ENCODE measurements at places on chromosomes 11 and 22. TPM values are rescaled to one million over a fixed set of nuclear protein-coding genes. Genes with fewer than 3 reads are reported as not detected.
A peak's percentile ranks its signal among the peaks of the same experiment; 100 is the strongest.

DNA sequence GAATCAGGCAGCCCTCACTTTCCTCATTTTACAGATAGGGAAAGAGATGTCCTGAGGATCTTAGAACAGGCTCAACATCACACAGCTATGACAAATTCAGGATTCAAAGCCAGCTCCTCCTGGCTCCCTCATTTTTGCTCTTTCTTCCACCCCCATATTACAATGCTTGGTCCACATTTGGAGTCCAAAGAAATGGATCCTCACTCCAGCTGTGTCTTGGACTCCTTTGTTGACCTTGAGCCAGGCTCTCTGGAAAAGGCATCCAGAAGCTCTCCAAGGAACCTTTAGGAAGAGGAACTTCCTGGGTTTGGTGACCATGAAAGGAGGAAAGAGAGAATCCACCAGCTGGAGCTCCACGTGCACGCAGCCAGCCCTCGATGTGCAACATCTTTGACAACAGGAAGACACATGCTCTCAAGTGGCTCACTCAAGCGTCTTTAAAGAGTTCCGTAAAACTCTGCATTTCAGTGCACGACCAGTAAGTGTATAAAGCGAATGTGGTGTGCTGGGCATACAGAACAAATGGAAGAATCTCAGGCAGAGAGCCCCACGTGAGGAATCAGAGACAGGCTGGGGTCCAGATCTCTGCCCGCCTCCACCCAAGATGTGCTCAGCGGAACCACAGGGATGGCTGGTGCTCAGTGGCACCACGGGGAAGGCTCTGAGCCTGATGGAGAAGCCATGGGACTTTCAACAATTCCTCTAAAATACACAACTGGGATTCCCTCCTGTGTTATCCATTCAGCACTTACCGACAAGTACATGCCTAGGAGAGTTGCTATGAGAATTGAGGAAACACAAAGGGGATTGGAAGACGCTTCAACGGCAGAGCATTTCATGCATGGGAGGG, 48.4 kb downstream of the ISX start:
- no peak overlapping the region for H3K27ac ChIP-seq
- no peak overlapping the region for H3K4me3 ChIP-seq
- H3K4me1 ChIP-seq = no peaks in the 10 kb centered on the region
- DNase-seq = no peak
- H3K27me3 ChIP-seq = no peaks in the 10 kb centered on the region
- no peaks in the 10 kb centered on the region for H3K36me3 ChIP-seq

DNA sequence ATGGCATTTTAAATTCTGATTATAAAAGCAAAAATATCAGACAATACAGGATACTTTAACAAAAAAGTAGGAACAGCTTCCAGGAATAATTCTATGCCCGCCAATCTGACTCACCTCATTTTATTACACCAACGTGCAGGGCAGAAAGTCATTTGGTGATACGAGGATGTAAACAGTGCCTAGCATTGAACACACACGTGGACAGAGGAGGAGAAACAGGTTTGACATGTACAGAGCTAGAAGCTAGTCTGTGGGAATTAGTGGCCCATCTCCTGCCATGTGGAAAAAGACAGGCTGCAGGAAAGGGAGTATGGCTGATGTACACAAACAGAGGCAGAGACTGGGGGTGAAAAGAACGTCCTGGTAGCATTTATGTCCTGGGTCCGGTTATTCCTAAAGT, 9.0 kb upstream of the SPINDOC start:
- DNase-seq = no peak
- H3K27ac ChIP-seq = no peak overlapping the region
- H3K4me1 ChIP-seq = no peaks in the 10 kb centered on the region
- no peaks in the 10 kb centered on the region for H3K36me3 ChIP-seq
- no peak overlapping the region for H3K4me3 ChIP-seq

Gene MUC5AC
- total RNA-seq = 0.35 TPM

- peak; percentile 55 for DNase-seq
- no peaks in the 10 kb centered on the region for H3K27me3 ChIP-seq
These were observed 886 bp upstream of the NIPSNAP1 start for GRCh38 chr22:29581799-29582198.

- H3K36me3 ChIP-seq = no peaks in the 10 kb centered on the region
- no peak overlapping the region for H3K27ac ChIP-seq
- no peaks in the 10 kb centered on the region for H3K27me3 ChIP-seq
- H3K4me1 ChIP-seq = no peaks in the 10 kb centered on the region
- H3K4me3 ChIP-seq = no peak overlapping the region
These were observed 33.8 kb downstream of the ZNF280B start for GRCh38 chr22:22474733-22475132.

GRCh38 chr22:43273902-43274484, 69.2 kb downstream of the SCUBE1 start:
- no peak overlapping the region for H3K27ac ChIP-seq
- no peaks in the 10 kb centered on the region for H3K36me3 ChIP-seq
- H3K27me3 ChIP-seq = no peaks in the 10 kb centered on the region
- no peak for DNase-seq
- no peak overlapping the region for H3K4me3 ChIP-seq

Gene BACE1
- total RNA-seq = 28.4 TPM

DNA sequence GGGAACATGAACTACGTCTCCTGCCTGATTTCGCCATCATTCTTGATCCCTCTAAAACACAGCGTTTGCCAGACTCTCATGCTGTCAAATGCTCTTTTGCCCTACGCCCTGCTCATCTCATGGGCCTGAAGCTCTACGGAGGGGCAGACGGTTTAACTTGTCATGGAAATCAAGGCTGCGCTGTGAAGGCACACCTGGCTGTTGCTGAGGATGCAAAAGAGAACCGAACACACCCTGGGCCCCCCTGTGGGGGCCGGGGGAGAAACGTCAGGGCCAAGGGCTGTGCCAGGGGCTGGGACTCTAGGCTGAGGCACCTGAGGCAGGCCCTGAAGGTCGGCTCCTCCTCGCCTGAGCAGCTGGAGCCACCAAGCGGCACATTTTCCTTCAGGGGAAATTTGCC, 957.2 kb downstream of the BRD1 start:
- no peaks in the 10 kb centered on the region for H3K4me1 ChIP-seq
- DNase-seq = no peak
- H3K4me3 ChIP-seq = no peak overlapping the region

Gene GRIK4
- 2.2 TPM for total RNA-seq

GRCh38 chr11:75450826-75451821, 18.1 kb upstream of the KLHL35 start:
- no peaks in the 10 kb centered on the region for H3K36me3 ChIP-seq
- no peaks in the 10 kb centered on the region for H3K4me1 ChIP-seq
- no peak overlapping the region for H3K4me3 ChIP-seq
- H3K27ac ChIP-seq = no peak overlapping the region

DNA sequence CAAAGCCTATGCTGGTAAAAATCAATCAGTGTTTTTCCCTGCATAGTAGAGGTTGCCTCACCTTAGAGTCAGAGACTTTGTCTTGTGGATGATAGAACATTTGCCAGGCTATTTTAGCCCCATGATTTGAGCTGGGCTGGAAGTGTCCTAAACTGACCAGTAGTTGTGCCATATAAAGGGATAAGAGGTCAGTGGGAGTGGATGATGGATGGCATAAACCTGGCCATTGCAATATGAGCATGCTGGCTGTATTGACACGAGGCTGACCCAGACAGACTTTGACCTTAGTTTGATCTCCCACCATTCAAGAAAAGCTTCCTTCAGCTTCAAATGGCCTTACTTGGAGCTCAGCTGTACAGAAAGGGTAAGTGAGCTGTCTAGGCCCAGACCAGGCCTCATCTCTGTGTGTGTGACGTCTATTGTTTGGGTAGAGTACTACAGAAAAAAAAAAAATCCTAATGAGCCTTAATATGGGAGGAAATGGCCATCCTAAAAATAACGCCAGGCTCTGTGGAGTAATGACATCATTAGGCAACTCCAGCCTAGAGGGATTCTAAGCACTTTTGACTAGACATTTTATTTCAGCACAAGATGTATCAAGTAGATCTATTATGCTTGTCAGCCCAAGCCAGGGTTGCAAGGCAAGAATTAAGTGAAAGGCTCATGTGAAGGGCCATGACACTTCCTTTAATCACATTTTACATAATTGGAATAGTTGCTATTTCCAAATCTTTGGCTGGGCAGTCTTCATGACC, 51.3 kb upstream of the CADM1 start:
- H3K36me3 ChIP-seq = no peaks in the 10 kb centered on the region
- no peak overlapping the region for H3K27ac ChIP-seq
- no peak for DNase-seq
- H3K4me3 ChIP-seq = no peak overlapping the region
- H3K27me3 ChIP-seq = no peaks in the 10 kb centered on the region
- no peaks in the 10 kb centered on the region for H3K4me1 ChIP-seq
